ENCODE measurements at places on chromosomes 12 and 14.

GRCh38 chr14:60721326-60722106 is 2.6 kb downstream of the SIX4 start:
- no peak for DNase-seq

DNA sequence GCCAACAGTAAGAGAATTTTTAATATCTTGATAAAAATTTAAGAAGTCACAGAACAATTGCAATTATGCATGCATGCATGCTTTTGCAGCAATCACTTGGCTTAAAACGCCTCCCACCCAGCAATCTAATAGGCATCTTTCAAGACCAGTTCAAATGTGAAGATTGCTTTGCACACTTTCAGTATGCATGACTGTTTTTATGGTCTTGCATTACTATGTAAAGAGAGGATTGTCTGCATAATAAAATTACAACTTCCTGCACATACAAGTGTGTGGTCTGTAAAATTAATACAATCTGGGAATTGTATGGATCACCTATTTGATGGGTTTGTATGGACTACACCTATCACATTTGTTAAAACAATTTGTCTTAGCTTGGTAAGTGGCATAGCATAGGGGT is 48.8 kb downstream of the E2F7 start:
- DNase-seq = no peak

DNA sequence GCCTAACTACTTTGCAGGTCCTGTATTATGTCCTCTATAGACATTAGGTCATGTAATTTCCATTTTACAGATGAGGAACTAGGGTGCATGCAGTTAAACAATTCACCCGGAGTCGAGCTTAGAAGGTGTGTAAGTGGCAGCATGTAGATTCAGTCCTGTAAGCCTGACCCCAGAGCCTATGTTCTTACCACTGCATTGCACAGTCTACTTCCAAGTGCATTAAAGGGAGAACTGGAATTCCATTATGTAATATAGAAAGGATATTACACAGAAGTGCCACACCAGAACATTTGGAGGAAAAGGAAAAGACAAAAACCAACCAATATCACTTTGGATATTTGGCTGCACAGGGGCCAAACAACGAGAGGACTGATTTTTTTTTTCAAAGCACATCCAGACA is 1.2 kb downstream of the GLT8D2 start:
- no peak for DNase-seq

GRCh38 chr12:105724641-105725040 is 394.1 kb downstream of the C12orf75 start:
- DNase-seq = no peak

- no peak for DNase-seq
Measured at GRCh38 chr12:29743801-29744200, 39.9 kb downstream of the TMTC1 start.

- no peak for DNase-seq
Measured at GRCh38 chr14:83632375-83632774, 1897.6 kb upstream of the FLRT2 start.

GRCh38 chr12:122895320-122895703 is 612 bp downstream of the VPS37B start:
- no peak for DNase-seq

GRCh38 chr12:58988643-58989344 is 68.5 kb upstream of the LRIG3 start:
- no peak for DNase-seq

DNA sequence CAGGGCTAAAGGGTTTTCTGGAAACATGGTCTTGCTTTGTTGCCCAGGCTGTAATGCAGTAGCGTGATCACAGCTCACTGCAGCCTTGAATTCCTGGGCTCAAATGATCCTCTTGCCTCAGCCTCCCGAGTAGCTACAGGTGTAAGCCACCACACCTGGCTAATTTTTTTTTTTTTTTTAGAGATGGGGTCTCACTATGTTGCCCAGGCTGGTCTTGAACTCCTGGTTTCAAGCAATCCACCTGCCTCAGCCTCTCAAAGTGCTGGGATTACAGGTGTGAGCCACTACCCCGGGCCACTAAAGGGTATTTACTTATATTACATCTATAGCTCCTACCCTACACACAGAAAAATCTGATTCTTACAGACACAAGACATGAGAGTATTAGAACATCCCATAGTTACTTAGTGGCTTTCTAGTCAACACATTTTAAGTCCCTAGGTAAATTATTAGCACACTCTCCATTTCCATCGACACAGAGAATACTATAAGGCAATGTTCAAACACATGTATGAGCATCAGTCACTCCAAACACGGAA is 6.2 kb upstream of the DCAF11 start:
- no peak for DNase-seq

DNA sequence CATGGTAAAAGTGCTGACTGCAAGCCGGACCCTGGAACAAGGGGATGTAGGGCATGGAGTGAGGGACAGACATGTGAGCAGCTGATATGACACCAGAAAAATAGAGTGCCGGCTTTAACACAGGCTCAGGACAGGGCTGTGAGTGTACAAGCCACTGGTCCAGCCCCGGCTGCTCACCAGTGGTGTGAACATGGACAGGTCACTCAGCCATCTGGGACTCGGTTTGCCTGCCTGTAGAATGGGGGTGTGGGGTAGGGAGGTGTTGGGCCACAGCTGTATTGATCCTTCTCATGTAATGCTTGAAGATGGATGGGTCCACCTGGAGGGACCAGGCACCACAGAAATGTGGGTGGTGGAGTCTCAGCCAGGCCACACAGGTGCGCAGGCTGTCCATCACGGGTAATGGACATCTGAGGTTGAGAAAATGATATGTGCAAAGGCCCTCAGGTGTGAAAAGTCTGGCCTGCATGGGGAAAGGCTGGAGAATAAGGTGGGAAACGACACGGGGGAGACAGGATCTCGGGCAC is 10.6 kb upstream of the KRT74 start:
- no peak for DNase-seq

DNA sequence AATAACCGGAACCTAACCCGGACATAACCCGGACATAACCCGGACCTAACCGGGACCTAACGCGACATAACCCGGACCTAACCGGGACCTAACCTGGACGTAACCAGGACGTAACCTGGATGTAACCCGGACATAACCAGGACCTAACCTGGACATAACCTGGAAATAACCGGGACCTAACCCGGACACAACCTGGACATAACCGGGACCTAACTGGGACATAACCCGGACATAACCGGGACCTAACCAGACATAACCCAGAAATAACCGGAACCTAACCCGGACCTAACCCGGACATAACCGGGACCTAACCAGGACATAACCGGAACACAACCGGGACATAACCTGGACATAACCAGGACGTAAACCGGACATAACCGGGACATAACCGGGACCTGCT is 6.7 kb upstream of the FBRSL1 start:
- DNase-seq = no peak

DNA sequence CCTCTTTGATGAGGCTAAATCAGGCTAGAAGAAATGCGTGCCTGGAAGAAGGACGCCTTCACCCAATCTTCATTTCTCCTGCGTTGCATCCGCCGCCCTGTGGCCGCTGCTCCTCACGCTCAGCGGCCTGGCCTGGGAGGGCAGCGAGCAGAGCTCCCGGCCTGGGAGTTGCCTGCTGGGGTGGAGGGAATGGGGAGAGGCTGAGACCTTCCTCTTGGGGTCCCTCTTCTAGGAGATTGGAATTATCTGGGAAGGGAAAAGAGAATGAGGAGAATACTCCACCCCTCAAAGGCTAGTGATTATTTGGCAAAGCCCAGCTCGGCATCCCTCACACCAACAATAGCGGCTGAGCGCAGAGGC is 2.4 kb upstream of the HOXC12 start:
- DNase-seq = no peak

GRCh38 chr12:531951-532585 is 72.3 kb downstream of the B4GALNT3 start:
- DNase-seq = no peak

- no peak for DNase-seq
Measured at GRCh38 chr14:46686652-46687051, 35.1 kb upstream of the RPL10L start.

DNA sequence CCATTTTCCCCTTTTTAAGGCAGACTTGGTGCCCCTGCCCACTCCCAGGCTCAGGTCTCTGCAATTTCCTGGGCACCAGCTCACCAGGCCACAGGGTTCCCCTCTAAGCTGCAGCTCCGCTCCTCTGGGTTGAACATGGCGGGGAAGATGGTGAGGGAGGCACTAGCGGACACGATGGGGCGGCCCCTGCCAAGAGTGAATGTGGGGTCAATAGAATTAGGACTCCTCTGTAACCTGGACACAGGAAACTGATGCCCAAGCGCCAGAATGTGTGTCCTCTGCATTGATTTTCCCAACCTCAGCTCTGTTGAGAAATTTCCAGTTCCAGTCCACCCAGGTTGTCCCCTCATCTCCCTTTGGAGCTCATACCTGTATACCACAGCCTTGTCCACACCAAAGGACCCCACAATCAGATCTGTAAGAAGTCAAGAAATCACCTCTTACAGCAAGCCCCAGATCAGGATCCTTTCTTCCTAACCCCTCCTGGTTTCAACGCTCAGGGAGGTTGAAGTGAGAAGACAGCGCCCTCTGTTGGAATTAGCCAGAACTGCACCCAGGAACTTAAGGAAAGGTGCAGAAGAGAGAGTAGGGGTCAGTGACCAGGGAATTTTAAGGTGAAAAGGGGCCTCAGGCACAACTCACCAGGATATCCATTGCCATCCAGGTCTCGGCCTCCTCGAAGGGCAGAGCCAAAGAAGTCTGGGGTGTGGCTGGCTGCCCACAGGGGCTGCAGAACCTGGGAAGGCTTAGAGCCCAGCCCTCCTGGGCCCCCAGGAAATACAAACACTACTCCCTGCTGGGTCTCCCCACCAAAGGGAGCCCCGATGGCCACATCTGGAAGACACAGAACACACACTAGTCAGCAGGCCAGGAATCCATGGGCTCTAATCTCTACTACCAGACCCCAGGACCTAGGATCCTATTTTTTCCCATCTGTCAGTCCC is 14.7 kb downstream of the ITGA5 start:
- DNase-seq = no peak

All from epithelial cell of proximal tubule (primary cell).